Kasumi-1 (cell line): ENCODE measurements at places on chromosomes 4 and X.

GRCh38 chr4:61277785-61278760 is 77.9 kb downstream of the ADGRL3 start:
- DNase-seq = no peak

GRCh38 chrX:9903146-9903545 is 64.0 kb upstream of the CLDN34 start:
- no peak for DNase-seq

DNA sequence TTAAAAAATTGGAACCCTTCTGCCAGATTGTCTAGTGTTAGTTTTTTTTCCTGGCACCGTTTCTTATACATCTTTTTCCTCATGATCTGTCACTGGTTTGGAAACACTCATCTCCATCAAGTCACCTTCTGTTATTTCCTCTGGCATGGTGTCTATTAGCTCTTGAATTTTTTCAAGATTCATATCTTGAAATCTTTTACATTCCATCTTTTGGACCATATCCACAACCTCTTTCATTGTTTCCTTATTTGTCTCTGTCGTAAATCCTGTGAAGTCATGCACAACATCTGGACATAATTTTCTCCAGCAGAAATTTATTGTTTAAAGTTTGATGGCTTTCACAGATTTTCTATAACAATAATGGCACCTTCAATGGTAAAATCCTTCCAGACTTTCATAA is 10.2 kb upstream of the TMEM185A start:
- DNase-seq = no peak

DNA sequence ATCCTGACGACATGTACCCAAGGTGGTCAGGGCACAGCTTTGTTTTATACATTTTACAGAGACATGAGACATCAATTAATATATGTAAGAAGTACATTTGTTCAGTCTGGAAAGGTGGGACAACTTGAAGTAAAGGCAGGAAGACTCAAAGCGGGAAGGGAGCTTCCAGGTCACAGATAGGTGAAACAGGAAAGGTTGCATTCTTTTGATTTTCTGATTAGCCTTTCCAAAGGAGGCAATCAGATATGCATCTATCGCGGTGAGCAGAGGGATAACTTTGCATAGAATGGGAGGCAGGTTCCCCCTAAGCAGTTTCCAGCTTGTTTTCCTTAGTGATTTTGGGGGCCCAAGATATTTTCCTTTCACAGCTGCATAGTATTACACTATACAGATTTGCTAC is 358.4 kb downstream of the GLUD2 start:
- DNase-seq = no peak

GRCh38 chr4:15240764-15241163 is 187.1 kb upstream of the C1QTNF7 start:
- DNase-seq = no peak

DNA sequence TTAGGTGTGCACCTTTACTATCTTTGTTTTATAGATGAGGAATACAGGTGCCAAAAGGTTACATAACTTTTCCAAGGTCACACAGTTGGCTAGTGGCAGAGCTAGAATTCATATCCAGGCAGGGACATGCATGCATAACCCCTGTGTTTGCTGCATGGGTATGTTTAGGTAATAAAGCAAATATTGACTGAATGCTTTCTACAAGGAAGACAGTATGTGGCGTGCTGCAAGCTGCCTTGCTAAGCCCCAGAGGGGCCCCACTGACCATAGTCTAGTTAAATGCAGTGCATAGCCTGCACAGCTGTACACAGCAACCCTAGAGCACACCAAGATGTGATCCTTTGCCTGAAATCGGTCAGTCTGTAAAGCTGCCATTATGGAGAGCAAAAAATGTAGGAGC is 320.5 kb upstream of the IGFBP7 start:
- DNase-seq = no peak

DNA sequence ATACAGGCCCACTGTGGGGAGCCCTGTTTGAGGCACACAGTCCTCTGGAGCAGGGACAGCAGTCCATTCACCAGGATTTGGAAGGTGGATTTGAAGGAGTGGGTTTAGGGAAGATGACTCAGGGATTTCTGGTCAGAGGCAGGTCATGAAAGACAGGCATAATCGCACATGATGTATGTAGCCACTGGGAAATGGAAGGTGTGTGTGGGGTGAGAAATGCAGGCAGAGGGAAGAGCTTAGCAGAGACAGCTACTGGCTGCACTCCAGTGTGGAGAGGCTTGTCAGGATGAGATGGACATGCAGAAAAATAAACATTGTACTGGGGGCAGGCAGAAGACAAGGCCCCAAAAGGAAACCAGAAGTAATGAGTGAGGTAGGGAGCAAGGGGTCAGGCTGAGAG is 85.2 kb upstream of the STS start:
- no peak for DNase-seq

DNA sequence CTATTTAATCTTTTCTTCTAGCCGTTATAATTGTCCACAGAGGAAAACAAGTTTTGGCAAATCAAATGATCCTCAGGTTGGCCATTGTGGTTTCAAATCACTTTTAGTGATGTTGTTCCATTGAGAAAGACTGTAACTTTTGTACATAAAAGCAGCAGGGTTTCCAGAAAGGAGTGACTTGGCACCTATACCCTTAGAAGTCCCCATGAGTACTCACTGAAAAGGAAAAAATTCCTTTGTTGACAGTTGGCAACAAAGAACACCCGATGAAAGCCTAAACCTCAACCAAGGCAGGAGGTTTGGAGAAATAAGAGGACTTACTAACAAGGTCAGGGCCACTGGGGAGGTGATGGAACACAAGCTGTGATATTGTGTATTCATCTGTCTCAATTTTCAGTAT is 474.4 kb downstream of the RAPGEF2 start:
- DNase-seq = no peak

GRCh38 chr4:3215256-3215655 is 33.7 kb upstream of the MSANTD1 start:
- no peak for DNase-seq

DNA sequence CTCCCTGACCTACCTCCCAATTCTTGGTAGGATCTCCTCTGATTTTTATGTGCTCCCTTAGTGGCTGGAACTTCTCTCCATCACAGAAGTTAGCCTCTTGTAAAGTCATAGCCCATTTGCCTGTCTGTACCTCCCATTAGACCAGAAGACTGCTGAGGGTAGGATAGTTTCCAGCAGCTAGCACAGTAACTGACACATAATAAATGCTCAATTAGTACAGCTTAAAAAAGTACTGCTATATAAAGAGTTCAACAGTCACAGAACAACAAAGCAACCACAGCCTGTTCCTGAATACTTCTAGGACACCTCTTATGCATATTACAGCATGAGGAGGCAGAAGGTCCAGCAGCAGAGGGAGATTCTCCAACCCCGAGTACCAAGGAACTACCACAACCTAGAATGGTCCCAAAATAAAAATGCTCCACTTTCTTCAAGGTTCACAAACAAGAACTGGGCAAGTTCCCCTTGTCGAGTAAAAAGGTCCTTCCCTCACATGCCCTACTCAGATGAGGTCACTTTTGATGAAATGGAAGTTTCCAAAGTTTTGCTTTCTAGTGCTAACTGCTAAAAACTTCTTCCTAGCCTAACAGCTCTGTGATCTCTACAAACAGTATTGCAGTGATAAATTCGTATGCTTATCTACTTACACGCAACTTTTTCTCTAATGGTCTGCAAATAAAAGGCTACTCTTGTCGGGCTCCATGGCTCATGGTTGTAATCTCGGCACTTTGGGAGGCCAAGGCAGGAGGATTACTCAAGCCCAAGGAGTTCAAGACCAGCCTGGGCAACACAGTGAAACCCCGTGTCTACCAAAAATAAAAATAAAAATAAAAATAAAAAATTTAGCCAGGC is 12.8 kb downstream of the MECP2 start:
- no peak for DNase-seq

GRCh38 chr4:22678940-22679854 is 13.5 kb upstream of the GBA3 start:
- DNase-seq = no peak

- peak; percentile 13 for DNase-seq
These were observed 67.7 kb downstream of the MID1IP1 start for GRCh38 chrX:38868941-38869401.

DNA sequence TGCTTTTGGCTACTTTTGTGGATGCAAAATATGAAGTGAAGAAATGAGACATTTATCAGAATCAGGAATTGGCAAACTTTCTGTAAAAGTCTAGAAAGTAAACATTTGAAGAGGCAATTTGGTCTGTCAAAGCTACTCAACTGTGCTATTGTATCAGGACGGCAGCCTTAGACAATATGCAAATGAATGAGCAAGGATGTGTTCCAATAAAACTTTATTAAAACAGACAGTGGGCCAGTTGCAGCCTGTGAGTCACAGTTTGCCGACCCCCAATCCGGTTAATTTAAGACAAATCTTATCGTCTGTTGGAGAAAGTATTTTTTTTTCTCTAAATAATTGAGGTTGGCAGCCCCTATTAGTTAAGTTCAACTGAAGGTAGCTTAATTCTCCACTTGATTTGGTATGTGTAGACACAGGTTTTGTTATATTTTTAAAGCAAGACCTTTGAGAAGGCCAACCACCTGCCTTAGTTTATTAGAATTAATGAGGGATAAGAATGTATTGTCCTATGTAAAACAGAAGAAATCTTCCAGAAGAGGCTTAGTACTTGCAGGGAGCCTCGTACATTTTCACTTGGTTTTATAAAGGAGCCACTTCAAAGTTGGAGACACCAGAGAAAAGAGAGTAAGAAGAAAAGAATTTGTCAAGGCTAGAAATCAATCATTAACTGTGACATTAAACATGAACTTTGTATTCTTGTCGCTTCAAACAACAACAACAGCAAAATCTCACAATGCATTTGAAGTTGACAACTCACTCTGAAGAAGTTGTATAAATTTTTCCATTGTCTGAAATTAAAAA is 81.6 kb upstream of the FAT1 start:
- DNase-seq = no peak

- DNase-seq = no peak
These were observed 326.9 kb upstream of the SLIT2 start for GRCh38 chr4:19924761-19925160.

DNA sequence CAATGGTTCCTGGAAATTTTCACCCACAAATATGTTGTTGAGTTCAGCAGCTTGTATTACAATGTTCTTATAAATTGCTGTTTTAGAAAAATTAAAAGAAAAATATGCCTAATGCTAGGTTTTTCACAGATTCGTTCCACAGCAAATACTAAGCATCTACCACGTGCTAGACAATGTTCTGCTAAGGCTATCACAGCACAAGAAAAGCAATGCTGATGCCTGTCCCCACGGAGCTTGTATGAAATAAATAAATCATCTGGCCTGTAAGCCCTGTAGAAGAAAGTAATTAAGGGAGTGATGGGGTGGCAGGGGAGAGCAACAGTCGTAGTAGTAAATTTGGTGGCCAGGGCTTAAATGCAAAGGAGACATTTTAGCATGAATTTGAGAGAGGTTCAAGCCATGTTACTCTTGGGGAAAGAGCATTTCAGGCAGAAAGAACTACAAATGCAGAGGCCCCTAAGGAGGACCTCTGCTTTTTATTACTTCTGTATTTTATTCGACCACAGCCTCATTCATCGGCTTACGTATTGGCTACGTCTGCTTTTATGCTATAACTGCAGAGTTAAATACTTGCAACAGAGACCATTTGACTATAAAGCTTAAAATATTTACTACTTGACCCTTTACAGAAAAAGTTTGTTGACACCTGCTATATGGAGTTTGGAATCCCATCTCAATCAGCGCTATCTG is 36.3 kb downstream of the ARAP2 start:
- DNase-seq = no peak

- DNase-seq = no peak
These were observed 31.6 kb downstream of the PAPSS1 start for GRCh38 chr4:107688421-107688820.

- DNase-seq = peak; percentile 38
These were observed 32.1 kb upstream of the MTNR1A start for GRCh38 chr4:186587416-186588018.

DNA sequence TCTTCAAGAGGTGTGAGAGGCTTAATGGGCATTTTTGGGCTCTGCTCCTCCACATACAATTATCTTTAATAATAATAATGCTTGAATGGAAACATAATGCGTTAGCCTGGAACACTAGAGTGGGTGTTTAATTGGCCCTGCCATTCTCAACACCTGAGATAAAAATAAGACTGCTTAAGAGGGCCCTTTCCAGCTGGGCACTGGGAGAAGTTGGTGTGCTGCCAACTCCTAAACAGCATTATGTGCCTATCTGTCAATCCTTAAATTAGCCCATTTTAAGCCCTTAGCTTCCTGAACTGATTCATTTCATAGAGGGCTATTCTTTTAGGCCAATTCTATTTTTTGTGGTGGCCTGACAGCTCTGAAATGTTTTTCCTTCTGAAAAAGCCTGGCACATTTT is 211.1 kb upstream of the ZIC3 start:
- DNase-seq = no peak

- DNase-seq = no peak
These were observed 75.9 kb downstream of the AASDH start for GRCh38 chr4:56311299-56311975.

DNA sequence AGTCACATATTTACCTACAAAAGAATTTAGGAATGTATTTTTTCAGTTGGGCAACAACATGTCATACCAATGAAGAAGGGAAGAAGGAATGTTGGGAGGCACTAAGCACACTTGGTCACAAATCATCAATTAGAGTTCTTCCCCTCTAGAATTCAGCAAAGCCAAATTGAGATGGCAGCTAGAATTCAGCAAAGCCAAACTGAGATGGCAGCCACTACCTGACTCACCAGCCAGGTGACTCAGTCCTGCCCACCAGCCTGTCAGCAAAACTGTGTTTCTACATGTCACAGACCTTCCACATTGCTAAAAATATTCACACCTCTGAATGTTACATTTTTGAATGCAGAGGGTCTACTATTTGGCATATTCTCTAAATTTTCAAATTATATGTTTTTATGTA is 63.2 kb upstream of the NOCT start:
- DNase-seq = no peak

DNA sequence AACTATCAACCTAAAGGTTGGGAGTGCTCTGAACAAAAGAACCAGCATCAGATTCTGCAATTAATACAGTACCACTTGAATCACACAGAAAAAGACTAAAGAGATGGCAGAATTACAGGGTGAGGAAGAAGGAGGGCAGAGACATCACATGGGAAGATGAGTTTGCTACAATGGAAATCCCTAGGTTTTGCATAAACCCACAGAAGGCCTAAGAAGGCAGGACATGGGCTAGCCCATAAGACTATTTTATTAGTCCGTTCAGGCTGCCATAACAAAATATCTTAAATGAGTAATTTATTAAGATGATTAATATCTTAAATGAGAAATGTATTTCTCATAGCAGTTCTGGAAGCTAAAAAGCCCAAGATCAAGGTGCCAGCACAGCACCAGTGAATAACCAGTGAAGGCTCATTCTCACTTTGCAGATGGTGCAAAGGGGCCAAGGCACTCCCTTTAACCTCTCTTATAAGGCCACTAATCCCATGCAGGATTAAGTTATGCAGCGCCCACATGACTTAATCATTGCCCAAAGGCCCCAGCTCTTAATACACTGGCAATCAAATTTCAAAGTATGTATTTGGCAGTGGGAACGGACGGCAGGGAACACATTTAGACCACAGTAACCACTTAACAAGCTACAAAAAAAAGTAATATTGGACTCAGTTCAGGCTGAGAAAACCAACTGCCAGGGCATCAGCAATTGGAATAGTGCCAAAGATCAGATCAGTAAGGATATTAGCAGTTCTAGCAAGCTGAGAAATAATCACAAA is 47.6 kb upstream of the NEUROG2 start:
- no peak for DNase-seq

- no peak for DNase-seq
These were observed 560.7 kb upstream of the CPEB2 start for GRCh38 chr4:14441561-14441960.
